ENCODE measurements at places on chromosomes 6 and 20.

- peak; percentile 37 for DNase-seq
Observed at GRCh38 chr6:32666420-32667300, at the start of gene HLA-DQB1. Gene HLA-DQB1, minus strand, starts transcription at chr6:32666657. Its CDS starts 50 bp downstream, at chr6:32666607.

DNA sequence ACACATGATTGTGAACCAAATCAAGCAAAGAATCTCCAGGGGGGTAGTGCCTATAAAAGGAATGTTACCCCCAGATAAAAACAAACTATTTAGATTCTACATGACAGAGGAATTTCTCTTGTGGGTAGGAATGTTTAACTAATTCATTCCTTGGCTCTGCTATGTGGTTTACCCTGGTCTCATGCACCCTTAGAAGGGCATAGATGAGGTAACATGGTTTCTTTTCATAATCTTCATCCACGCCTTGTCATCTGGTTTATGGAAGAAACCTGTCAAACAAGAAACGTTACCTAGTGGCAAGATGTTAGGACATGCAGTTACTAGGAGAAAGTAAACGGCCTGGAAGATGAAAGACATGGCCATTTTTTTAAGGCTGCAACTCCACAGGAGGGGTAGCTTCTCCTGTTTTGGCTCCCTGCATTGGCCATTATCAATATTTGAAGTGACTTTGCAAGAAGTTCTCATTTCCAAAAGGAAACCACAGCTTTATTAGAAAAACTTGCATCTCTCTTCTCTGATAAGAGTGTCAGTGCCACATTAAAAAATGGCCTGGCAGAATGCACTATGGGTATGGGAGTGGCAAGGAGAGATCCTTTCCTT is 45.5 kb downstream of the STX11 start:
- DNase-seq = no peak

DNA sequence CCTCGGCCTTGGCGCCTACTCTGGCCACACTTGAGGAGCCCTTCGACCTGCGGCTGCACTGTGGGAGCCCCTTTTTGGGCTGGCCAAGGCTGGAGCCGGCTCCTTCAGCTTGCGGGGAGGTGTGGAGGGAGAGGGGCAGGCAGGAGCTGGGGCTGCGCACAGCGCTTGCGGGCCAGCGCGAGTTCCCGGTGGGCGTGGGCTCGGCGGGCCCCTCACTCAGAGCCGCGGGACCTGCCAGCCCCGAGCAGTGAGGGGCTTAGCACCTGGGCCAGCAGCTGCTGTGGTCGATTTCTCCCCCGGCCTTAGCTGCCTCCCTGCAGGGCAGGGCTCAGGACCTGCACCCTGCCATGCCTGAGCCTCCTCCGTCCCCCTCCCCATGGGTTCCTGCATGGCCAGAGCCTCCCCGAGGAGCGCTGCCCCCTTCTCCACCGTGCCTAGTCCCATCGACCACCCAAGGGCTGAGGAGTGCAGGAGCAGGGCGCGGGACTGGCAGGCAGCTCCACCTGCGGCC is 136.8 kb downstream of the EPHA7 start:
- no peak for DNase-seq

DNA sequence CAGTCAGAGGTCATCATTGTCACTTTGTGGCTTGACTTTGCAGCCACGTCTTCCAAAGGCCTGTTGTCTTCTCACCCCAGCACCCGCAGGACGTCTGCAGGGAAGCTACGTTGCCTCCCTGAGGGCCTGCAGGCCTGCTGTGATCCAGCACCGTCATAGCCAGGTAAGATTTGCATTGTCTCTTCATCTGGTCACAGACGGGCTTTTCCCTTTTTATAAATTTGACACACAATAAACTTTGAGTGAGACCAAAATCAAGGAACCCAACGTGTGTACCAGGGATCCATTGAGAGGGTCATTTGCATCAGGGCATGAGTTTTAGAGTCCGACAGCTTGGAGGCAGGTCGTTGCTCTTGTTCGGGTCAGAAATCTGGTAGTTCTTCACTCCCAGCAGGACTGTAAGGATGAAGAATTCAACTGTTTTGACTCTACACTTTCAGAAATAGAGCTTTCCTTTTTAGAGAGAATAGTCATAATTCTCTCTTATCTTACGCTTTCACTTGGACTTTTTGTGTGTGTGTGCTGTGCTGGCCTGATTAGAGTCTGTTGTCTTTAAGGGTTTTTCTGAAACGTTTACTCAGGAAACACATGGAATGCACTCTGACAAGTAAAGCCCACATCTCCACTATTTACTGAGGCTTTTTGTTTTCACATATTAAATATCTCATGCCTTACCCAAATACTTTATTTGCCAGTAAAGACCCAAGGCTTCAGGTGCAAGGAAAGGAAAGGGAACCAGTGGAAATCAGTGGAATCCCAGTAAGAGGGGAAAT is 177.2 kb upstream of the TAB2 start:
- no peak for DNase-seq

- DNase-seq = no peak
Observed at GRCh38 chr6:125714441-125715090, 34.9 kb upstream of the HEY2 start.

DNA sequence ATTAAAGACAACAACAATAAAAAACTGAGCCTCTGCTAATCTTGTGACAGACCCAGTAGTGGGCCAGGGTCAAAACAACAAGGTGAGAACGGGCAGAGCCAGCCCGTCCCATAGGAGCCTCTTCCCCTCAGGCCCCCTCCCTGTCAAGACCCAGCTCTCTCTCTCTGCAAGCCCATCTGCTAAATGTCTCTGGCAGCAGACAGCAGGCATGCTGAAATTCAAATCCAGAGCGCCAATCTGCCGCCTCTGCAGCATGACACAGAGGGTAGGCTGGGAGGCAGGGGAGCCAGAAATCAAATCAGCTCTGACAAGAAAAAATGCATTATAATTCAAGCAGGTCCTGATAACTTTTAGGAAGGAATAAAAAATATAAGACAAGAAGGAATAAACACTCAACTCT is 26.3 kb downstream of the METTL24 start:
- DNase-seq = no peak

DNA sequence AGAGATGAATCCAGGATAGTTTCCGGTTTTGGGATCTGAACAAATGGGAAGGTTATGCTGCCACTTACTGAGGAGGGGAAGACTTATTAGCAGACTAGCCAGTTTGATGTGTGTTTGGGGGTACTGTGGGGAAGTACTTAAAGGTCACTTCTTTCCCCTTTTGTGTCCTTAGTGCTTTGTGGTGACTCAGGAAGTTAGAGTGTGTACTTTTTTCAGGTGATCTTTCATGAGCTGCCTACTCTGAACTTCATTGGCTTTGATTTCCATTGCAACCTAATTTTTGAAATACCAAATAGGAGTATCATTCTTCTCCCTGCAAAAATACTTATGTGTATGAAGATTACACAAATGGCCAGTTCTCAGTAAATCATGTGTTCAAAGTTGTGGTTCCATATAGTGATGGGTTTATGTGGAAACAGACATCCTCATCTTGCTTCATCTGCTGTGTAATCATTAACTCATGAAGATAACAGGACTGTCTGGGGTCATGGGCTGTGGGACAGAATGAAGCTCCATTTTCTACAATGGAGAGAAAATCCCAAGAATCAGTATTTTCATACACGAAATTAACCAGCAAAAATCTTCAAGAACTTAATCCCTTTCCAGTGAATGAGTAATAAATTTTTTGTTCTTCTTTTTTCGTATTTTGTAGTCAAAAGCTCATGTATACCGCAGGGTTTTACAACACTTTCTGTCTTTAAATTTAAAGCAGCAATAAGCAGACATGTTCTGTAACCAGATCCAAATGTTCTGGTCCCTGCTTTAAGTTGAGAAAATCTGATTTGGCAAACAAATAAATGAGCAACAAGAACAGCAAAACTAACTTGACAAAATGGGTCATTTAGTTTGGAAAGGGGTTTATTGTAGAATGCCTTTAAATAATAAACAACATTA is 272.2 kb upstream of the FLRT3 start:
- no peak for DNase-seq

DNA sequence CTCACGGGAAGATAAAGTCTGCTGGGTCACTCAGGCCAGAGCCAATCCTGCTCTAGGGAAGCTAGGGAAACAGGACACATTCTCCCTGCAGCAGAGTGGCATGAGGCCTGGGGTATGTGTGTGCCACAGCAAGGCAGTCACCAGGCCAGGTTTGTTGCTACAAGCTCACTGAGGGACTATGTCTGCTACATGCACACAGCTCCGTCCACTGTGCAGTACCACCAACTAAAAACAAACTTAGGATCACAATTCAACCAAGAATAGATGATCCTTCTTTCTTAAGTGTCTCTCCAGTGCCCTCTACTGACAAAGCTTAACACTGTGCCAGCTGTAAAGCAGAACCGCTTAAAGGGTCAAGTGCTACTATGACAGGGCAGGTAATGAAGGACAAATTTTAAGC is 192.5 kb downstream of the PTPRK start:
- no peak for DNase-seq

- DNase-seq = no peak
Observed at GRCh38 chr6:154958469-154958868, 36.6 kb upstream of the TIAM2 start.

- no peak for DNase-seq
Observed at GRCh38 chr20:46349742-46350056, 41.4 kb upstream of the CDH22 start.

DNA sequence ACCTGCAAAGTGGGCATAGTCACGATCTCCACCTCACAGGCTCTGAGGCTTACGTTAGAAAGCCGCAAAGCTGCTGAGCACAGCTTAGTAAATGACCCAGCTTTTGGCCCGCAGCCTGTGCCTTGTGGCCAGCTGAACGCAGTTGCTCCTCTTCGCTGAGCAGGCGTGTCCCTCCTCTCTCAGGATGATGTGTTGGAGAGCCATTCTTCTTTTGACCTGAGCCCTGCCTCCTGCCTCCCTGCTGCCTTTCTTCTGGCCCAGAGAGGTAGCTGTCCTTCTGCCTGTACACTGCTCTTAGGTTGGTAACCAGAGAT is 47.6 kb upstream of the MYL9 start:
- DNase-seq = no peak

DNA sequence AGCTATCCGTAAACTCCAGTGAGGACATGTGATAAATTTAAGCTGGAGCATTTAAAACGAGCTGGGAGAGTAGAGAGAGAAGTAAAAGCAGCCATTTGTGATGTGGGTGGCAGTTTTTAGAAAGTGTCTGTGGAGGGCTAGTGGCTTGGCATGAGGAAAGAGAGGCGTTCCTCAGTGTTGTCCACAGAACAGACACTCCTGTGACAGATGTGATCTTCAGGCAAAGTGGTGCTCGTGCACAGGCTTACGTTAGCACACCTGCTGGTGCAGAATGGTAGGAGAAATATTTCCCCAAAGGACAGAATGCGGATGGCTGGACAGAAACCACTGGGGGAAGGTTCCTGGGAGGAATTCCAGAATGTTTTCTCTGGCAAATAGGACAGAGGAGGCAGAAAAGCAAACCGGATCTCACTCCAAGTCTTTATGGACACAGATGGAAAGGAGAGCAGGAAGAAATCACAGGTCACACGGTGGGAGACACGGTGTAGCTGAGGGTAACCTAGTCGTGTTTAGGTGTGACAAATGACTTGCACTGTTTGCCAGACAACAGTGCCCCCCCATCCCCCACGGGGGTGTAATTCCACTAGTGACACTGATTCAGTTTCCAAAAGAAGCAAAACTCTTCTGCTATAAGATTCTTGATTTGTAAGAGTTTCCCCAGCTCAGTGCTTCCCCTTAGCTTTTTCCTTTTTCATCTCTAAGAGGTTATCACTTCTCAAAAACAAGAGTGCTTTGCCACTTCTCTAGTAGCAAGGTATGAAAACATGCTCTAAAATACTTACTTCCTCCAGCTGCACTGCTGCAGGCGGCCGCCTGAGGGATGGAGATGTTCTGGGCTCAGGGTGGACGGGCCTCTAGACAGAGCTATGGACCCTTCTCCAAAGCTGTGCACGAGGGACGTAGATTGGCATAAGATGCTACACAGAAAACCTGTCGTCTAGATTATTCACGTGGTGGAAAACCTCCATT is 293.2 kb downstream of the QKI start:
- no peak for DNase-seq

GRCh38 chr6:42339991-42340401 is 111.7 kb downstream of the TRERF1 start:
- no peak for DNase-seq

- DNase-seq = peak; percentile 68
Observed at GRCh38 chr20:24948939-24949679, at the start of gene CST7. Gene CST7, plus strand, starts transcription at chr20:24949269. Its CDS starts 237 bp downstream, at chr20:24949506.

DNA sequence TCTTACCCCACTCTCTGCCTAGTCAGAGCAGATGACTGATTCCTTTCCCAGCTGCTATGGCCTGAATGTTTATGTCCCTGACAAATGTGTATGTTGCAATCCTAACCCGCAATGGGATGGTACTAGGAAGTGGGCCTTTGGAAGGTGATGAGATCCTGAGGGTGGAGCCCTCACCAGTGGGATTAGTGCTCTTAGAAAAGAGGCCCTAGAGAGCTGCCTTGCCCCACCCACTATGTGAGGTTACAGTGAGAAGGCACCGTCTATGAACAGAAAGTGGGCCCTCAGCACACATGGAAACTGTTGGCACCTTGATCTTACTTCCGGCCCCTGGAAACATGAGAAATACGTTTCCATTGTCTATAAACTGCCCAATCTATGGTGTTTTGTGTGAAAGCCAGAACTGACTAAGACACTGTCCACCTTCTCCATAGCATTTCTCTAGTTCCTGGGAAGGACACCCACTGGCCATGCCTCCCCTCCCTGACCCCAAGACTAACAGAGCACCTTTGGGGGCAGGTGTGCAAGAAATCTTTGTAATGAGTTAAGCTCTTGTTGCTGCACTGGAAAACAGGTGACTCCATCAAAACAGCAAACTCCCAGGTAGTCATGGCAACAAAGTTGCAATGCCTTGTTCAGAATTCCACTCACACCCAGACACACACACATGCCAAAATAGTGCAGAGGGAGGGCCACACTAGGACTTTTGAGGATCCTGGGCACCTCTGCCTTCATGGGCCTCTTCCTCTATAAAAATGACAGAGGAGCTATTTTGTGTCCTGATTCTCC is 16.2 kb downstream of the GABRR2 start:
- DNase-seq = no peak

DNA sequence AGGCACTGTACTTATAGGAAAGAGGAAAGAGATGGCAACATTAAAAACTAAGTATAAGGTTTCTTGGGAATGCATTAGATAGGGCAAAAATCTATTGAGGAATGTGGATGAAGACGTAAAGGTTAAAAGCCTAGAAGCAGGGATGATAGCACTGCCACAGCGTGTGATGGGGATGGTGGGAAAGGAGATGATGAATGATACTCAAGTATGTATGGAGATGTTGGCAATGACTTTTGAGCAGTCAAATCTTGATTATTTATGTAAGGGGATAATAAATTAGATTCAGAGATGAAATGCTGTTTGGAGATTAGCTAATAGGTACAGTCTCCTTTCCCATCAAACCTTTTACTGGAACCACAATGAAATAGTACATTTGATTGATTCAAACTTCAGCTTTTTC is 432.8 kb downstream of the GRIK2 start:
- DNase-seq = no peak

Data from activated CD4-positive, alpha-beta T cell treated with anti-CD3 and anti-CD28 coated beads for 1 hour (primary cell).